ENCODE measurements at places on chromosomes 3 and 15.

DNA sequence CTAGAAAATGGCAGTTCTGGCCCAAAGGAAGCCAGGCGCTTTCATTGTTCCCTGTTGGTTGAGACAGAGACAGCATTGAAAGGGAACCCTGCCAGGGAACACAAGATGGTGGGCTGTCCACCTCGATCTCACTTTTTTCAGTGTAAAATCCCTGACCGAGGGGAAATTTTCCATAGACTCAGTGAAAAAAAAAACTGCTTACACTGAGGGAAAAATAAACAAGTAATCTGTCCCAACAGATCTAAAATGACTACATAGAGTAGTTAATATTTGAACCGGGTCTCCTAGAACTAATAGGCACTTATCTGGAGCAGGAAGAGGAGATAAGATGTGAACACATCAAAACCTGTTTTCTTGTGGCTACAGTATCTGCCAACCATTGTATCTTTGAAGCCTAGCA lies 763.4 kb upstream of the GOLIM4 start:
- no peak for DNase-seq

DNA sequence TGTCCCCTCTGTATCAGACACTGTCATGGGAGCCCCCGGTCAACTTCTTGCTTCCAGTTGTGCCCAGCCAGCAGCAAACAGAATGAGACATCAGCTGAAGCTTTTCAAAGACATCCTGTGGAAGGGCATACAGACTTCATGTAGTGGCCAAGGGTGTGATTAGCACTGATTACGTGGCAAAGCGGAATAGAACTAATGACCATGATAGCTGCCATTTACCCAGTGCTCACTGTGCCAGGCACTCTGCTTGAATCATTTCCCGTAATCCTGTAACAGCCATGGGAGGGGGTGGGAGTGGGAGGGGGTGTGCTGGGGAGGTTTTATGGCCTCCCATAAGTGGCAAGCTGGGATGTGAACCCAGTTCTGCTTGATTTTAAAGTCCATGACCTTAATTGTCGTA lies 29.5 kb downstream of the LPP start:
- no peak for DNase-seq

DNA sequence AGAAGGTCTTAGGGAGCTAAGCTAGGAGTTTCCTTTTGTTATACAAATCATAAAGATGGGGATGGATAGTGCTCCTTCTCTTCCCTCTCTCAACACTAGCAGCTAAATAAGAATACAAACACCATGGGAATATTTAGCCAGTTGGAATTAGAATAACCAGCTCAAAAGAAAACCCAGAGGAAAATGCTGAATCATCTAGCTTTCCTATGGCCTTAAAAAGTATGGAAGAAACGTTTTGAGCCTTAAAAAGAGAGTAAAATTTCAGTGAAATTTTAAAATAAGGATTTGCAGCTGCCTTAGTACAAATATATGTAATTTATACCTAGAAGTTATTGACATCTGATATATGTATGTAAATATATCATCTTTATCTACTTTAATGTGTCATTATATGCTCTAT lies 245.8 kb downstream of the STXBP5L start:
- no peak for DNase-seq

- no peak for DNase-seq
Observed at GRCh38 chr15:66238318-66238717, 15.2 kb downstream of the MEGF11 start.

- DNase-seq = peak; percentile 50
Observed at GRCh38 chr15:63544258-63545026, 40.0 kb downstream of the USP3 start.

DNA sequence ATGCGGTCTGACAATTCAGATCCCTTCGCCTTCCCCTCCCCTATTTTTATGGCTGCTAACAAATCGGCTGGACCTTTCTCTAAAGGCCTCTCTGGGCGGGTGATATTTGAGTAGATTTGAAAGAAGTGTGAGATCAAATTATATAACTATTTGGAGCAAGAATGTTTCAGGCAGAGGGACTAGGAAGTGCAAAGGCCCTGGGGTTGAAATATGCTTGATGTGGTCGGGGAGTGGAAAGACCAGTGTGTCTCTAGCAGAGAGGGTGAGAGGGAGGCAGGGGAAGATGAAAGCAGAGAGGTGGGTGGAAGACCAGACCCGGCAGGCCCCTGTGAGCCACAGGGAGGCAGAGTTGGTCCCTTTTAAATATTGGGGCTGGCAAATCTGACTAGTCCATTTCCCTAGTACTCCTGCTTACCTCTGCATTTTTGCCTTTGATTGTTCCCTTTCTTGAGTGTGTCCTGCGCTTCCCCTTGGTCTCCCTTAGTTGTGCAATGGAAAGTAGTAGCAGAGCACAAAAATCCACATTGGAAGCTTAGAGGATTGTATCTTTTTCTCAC lies 32.3 kb downstream of the SLCO3A1 start:
- no peak for DNase-seq

GRCh38 chr3:129822241-129822640 lies 71.3 kb downstream of the TMCC1 start:
- DNase-seq = no peak

DNA sequence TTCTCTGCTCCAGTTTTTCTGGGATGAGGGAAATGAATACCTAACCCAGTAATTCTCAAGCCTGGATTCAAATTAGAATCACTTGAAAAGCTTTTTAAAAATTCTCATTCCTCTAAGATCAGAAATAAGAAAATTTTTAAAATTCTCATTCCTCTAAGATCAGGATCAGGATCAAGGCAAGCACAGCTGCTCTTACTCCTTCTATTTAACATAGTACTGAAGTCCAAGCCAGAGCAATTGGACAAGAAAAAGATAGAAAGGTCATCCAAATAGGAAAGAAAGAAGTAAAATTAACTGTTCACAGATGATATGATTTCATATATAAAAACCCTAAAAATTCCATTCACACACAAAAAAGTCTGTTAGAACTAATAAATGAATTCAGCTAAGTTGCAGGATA lies 24.2 kb upstream of the CLRN1 start:
- DNase-seq = no peak

GRCh38 chr3:194395212-194395611 lies 3.9 kb downstream of the GP5 start:
- DNase-seq = no peak

- DNase-seq = no peak
Observed at GRCh38 chr3:57900786-57901185, 107.4 kb upstream of the FLNB start.

DNA sequence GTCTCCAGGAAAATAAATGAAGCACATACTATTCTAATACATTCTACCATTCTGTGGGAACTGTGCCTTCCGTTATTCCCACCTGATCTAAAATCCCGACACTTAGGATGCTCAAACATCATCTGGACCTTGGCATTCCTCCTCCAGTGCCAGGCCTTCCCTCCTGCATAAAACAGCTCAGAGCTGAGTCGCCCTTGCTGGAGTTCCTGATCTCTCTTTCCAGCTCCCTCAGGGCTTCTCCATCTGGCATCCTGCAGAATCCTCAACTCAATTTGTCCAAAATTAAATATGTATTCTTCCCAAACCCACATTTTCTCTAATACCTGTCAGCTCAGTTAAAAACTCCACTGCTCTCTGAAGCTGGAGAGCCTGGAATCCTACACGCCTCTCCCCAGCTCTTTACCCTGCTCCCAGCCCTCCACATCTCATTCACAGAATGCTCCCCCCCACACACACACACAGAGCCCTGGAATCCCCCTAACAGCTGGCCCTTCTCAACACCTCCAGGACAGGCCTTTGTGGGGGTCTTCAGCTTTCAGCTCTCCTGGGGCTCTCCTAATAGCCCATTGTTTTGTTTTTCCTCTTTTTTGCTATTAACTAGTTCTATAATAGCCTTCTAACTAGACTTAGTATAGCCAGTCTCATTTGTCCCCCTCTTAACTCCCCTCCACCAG lies 78.5 kb downstream of the HMG20A start:
- DNase-seq = no peak

GRCh38 chr15:26311710-26312236 lies 448.6 kb upstream of the ATP10A start:
- DNase-seq = no peak

GRCh38 chr15:28129231-28129848 lies 30.2 kb upstream of the OCA2 start:
- no peak for DNase-seq

- no peak for DNase-seq
Observed at GRCh38 chr15:62242999-62243398, 77.9 kb upstream of the C2CD4B start.

DNA sequence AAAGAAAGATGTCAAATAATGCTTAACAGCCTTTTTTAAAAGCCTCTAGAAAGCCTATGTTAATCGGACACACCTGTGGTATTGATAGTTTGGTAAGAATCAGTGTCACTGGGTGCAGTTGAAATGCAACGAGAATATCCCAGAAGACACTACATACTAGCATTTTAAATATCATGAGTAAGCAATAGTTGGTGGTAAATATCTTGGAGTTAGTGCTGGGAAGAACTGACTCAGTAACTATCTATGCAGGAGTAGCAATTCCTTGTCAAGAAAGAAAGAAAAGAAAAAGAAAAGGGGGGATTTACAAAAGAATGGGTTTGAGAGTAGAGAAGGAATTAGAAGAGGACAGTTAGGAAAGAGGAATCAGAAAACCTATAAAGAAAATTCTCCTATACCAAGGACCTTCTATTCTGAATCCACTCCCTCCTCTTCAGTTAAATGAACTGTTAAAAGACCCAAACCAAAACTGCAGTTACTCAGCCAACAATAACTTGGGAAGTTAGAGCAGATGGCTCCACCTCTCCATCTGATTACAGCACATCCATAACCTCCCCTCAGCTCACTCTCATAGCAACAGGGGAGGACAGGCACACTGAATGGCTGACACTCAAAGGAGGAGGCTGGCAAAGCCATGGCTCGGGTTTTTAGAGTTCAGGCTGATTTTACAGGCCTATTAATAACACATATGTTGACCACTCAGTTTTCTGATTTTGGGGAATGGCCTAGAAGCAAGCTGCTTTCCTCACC lies 207.6 kb upstream of the MDFIC2 start:
- no peak for DNase-seq

- DNase-seq = peak; percentile 85
Observed at GRCh38 chr15:73965758-73966113, 26.4 kb downstream of the STOML1 start.

GRCh38 chr3:126530171-126531050 lies 6.5 kb downstream of the CHST13 start:
- no peak for DNase-seq

DNA sequence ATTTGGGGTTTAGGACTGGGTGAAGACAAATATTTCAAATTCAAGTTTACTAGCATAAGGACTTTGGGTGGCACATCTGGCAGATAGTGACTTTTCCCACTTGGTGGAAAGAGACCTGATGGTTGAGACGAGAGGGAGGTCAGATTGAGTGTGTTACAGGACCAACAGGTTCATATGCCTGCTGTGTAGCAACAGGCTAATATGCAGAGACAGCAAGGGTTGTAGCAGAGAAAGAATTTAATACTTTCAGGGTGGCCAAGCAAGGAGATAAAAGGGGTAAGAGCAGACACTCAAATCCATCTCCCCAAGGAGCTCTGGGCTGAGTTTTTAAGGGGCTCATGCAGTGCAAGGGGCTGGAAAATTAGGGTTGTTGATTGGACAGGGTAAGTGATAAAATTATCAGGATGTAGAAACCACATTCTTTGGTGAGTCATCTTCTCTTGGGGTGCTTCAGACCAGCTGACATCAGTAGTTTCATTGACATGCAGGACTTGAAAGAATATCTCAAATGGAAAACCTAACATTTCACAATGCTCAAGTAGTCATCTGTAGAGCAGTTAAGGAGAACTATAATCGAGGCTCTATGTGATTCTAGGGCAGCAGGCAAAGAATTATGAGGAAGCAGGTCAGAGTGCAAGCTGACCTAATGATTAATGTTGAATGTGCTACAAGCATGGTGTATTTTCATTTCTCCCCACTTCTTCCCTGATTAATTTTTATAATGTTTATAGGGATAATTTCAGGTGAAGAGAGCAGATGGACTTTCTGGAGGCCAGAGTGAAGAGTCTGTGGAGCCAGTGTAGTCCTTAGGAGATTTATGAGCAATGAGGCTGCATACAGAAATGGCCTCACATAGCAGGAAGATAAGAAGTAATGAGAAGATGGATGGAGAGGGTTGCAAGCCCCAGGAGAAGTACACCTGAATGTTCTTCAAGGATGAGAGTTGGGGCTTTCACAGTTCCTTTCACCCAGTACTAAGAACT lies 13.7 kb downstream of the FOXB1 start:
- DNase-seq = no peak

DNA sequence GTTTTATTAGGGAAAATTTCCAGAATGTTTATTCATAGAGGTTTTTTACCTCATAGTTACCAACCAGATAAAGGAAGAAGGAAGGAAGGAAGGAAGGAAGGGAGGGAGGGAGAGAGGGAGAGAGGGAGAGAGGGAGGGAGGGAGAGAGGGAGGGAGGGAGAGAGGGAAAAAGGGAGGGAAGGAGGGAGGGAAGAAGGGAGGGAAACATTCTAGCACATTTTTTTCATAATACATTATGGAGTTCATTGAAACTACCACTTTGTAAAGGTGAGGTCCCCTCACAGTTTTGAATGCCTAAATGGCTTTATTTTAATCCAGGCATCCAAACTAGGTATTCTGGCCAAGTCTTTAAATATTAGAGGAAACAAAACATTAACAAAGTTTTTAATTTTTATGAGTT lies 1049.1 kb downstream of the ROBO1 start:
- DNase-seq = no peak

DNA sequence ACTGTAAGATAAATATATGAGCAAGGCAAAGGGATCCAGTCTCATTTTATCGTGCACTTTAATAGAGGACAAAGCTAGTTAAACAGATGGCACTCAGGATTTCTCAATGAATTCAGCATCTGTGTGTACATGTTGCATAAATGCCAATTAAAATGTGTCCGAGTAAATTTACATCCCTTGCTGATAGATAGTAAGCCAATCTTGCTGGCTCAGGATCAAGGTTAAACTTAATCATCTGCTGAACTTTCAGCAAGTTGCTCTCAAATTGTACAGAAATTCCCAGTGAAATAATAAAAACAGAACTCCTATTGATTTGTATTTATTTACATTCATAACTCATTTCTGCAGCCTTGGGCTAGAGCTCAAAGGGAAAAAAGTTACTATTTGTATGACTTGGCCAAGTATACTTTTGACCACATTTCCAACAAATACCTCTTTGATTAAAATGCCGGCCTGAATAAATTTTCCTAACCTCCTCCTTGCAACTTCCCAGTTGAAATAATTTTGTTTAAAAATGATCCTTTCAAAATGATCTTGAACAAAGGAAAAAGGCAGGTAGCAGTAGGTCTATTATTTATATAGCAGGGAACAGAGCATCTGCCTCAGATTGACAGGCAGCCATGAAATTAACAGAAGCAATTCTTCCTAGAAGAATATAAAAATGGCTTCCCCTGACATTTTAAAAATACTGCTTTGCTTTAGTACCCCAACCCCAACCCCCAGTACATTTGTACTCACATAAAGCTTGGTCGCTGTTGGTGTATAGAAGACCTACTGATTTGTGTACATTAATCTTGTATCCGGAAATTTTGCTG lies 1001.9 kb downstream of the ROBO1 start:
- no peak for DNase-seq

DNA sequence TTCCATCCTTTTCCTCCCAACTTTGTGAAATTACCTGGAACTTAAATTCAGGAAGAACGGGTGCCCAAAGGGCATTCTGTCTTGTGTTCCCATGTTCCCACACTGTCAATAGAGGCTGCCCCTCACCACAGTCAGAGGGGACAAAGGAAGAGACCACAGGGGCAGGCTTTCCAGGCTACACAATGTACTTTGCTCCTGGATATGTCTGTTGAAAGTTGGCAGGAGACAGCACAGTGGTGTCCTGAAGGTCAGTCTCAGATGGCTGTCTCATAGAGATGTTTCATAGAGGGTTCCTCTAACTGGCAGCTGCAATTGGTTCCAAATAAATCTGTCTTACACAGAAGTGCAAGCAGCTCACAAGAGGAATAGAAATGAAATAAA lies 107.8 kb upstream of the TGFBR2 start:
- DNase-seq = no peak
